T-cell (primary cell): ENCODE measurements at places on chromosomes 2 and 18. TPM values are rescaled to one million over a fixed set of nuclear protein-coding genes. Genes with fewer than 3 reads are reported as not detected.

- no peak for DNase-seq
These were observed 16.0 kb downstream of the ASPRV1 start for GRCh38 chr2:69945441-69945840.

GRCh38 chr18:43012951-43013350 lies 102.5 kb downstream of the RIT2 start:
- DNase-seq, result no peak

GATA6 gene
- total RNA-seq, result 0.96 TPM

SNTG2 gene
- 4.8 TPM for total RNA-seq

GRCh38 chr2:164068063-164068462 lies 332.3 kb upstream of the FIGN start:
- DNase-seq, result no peak
